ENCODE measurements at places on chromosomes 5 and 9. TPM values are rescaled to one million over a fixed set of nuclear protein-coding genes. Genes with fewer than 3 reads are reported as not detected.

DNA sequence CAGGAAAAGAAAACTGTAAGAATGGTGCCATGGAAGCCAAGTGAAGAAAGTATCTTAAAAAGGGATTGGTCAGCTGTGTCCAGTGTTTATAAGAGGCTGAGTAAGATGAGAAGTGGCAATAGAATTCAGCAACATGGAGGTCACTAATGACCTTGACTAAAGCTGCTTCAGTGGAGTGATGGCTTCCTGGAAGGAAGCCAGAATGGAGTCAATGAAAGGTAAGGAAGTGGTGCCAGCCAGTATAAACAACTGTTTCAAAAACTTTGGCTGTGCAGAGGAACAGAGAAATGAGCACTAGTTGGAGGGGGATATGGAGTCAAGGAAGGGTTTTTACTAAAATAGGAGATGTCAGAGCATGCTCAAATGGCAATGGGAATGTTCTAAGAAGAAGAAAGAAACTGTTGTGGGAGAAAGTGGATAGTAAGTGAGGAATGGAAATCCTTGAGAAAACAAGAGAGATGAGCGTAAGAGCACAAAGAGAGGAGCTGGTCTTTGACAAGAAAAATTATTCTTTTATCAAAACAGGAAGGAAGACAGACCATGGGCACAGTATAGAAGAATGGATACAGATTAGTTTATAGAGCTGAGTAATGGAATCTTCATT is 11.1 kb upstream of the NRG2 start:
- DNase-seq: no peak

DNA sequence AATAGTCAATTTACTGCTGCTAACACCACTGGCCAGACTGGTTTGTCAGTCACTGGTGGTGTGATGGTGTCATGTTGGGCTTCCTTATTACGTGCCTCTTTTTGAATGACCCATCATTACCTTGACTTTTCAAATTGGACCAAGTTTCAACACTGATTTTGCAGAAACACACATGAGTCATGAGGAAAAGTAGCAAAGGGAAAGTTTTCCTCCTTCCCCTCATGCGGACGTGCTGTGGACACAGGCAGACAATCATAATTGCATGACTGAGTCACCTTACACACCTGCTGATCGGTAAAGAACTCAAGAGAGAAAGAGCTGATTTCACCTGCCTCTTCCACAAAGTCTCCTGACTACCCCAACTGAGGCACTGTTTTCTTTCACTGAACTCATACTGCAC is 324.5 kb downstream of the ARRDC3 start:
- DNase-seq: no peak

GRCh38 chr5:15691521-15691920 is 191.5 kb downstream of the FBXL7 start:
- DNase-seq: no peak

DNA sequence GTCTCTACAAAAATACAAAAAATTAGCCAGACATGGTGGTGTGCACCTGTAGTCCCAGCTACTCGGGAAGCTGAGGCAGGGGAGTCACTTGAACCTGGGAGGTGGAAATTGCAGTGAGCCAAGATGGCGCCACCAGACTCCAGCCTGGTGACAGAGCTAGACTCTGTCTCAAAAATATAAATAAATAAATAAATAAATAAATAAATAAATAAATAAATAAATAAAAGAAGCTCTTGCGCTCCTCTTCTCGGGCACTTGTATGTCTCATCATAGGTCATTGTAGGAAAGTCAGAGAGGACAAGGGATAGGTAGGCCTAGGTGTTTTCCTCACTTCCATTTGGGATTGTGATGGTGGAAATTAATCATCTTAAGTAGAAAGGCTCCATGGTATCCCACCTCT is 252.8 kb downstream of the PIK3R1 start:
- DNase-seq: no peak

- DNase-seq: no peak
Observed at GRCh38 chr5:124745928-124746915, at the start of gene ZNF608. Gene ZNF608, minus strand, starts transcription at chr5:124746639. Its CDS starts 1,650 bp downstream, at chr5:124744989.

DNA sequence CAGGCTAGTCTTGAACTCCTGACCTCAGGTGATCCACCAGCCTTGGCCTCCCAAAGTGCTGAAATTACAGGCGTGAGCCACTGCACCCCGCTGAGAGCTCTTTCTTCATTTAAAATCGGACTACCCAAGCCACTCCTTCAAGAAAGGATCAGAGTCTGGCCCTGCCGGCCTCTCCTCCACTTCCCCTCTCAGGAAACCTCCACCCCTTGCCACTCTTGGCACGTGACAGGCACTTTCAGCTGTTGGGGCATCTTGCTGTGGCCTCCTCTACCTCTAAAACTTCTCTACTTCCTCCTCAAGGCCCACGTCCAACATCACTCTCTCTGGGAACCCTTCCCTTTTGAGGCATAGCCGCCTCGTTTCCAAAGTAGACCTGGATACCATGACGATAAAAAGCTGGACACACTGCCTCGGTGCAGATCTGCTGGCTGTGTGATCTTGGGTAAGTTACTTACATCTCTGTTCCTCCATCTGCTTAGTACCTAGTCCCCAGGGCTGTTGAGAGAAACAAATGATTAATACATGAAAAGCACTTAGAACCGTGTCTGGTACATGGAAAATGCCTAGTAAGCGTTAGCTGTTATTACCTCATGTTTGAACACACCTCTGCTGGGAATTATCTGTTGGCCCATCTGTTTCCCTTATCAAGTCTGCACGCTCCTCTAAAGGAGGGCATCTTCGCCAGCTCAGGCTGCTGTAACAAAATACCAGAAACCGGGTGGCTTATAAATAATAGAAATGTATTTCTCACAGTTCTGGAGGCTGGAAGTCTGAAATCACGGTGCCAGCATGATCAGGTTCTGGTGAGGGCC is 55.3 kb downstream of the SMIM23 start:
- DNase-seq: no peak

DNA sequence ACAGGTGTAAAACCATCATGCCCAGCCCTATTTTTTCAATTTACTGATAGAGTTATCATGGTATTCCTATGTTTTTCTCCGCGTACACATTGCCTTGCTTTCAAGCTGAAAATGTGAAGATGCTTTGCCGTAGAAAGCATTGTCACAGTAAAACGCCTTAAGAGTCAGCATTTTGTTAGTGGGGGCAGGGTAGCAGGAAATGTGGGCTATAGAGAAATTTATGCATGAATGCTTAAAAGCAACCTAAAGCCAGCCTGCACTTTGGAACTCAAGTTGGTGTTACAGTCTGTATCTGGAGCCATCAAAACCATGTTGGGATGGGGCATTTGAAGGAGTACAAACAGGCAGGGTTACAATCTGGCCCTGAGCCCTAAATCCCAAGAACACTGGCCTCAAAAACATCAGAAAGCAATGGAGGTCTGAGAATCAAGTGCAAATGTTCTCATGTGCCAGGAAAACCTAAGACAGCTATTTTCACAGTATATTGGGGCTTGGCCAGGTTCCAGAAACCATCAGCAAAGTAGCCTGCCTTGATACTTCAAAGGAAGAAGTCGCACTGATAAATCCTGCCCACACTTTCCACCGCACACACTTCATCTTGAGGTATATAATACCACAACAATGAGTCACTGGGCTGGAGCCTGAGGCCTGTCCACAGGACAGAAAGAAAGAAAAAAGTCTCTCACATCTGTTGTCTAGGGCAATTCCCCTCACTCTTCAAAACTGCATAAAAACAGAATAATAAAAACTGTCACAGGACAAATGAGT is 313.8 kb downstream of the ENC1 start:
- peak; percentile 26 for DNase-seq

GRCh38 chr5:37619353-37619752 is 220.5 kb downstream of the GDNF start:
- no peak for DNase-seq

GRCh38 chr9:93594041-93594756 is 17.8 kb downstream of the PHF2 start:
- no peak for DNase-seq

DNA sequence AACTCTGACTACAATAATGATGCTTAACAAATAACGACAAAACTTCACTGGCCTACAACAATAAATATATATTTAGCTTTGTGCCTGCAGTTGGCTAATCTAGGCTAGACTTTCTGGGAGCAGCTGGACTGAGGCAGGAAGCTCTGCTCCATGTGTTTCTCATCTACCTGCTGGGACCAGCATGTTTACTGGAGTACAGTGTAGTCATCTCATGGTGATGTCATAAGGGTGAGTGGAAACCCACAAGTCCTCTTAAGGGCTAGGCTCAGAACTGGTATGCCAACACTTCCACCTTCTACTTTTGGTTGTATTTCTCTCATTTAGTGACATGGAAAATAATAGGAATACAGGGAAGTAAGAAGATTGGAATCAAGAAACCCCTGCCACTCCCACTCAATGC is 85.7 kb upstream of the NIPBL start:
- no peak for DNase-seq

DNA sequence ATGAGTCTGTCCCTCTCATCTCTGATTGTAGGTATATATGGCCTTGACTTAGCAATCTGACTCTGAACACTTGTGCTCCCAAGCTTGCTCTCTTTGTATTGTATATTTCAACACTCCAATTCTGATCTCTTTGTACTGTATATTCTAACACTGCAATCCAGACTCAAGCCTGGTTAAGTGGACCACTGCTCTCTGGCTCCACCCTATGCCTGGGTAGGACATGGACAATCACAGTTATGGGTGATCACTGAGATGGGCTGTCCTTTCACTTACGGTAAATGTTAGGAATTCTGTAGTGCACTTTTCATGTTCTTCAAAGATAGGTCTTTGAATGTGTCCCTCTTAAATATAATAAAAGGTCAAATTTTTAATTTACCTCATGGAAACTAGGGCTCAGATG is 165.1 kb downstream of the TLR4 start:
- DNase-seq: no peak

DNA sequence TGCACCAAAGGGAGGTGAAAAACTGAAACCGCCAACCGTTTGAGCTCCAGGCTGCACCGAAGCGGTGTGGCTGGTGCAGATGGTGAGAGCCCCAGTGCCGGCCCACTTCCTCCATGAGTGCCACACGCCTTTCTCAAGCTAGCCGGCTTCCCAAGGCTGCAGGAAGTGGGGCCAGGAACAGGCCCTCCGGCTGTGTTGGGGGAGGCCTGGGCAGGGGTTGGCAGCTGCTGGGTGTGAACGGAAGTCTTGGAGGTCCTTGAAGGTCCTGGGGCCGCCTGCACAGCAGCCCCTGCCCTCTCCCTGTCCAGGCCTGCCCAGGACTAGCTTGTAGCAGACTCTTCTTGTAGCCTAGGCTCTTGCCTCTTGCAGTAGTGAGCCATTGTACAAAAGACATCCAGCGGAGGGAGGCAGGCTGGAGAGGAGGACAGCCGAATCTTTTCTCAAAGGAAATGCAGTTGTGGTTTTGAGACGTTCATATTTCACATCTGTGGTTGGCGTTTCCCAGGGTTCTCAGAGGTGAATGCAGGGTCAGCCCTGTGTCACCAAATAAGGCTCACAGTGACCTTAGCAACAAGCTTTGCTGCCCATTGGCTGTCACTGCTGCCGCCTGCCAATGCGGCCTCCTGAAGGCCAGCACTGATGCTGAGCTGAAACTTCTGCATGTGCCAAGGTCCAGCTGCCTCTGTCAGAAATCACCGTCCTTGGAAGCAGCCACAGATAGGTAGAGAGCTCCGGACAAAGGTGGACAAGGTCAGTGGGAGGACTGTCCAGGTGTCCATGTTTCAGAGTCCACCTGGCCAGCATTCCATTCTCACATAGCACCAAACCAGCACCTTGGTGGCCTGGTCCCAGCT is 23.9 kb downstream of the IRF1 start:
- peak; percentile 76 for DNase-seq

Gene ROR2
- 0.48 TPM for total RNA-seq

Measured in naive thymus-derived CD4-positive, alpha-beta T cell (primary cell).